Liver (tissue), 10 donors: ENCODE measurements at places on chromosomes 1 and 21. TPM values are rescaled to one million over a fixed set of nuclear protein-coding genes. Genes with fewer than 3 reads are reported as not detected.

DNA sequence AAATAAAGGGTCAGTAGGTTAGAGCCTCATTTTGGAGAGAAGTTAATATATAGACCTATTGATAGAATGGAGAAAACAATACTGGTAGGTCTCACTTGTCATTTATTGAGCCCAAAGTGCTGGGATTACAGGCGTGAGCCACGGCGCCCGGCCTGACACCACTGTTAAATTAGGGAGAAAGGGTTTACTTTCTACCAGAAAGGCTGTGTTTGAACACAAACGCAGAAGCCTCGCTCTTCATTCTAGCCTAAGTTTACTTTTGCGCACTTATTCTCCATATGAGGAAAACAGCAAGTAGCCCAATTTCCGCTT is 710 bp upstream of the PRPF3 start:
- peak overlapping the region; percentile 99 for H3K4me3 ChIP-seq
- peaks cover 13% of the 10 kb centered on the region for H3K4me1 ChIP-seq
- H3K36me3 ChIP-seq = peaks cover 10% of the 10 kb centered on the region
- no peaks in the 10 kb centered on the region for H3K27me3 ChIP-seq

DNA sequence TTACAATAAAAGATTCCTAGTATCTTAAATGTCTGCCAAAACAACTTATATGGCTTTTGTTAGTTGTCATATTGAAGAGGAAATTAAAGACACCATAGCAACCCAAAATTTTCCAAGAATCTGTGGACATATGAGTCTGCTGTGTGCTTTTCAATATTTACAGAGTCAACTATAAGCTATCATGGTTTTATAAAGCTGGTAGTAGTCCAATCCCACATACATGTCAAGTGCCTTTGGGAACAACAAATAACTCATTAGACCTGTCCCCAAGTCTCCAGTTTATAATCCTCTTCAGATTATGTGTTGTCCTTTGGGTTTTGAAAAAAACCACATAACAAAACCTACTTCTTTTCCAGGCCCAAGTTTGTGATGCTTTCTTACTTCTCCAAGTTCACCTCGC is 293.8 kb upstream of the USP25 start:
- H3K36me3 ChIP-seq = no peaks in the 10 kb centered on the region
- no peak overlapping the region for H3K27ac ChIP-seq
- H3K4me3 ChIP-seq = no peak overlapping the region

GRCh38 chr1:230293390-230293700 is 132.8 kb downstream of the PGBD5 start:
- H3K27ac ChIP-seq = no peak overlapping the region
- H3K36me3 ChIP-seq = no peaks in the 10 kb centered on the region
- H3K4me3 ChIP-seq = no peak overlapping the region
- DNase-seq = no peak
- H3K4me1 ChIP-seq = no peaks in the 10 kb centered on the region

- DNase-seq = peak; percentile 16
- no peak overlapping the region for H3K27ac ChIP-seq
- H3K4me1 ChIP-seq = no peaks in the 10 kb centered on the region
- peaks cover 12% of the 10 kb centered on the region for H3K27me3 ChIP-seq
These were observed 1.0 kb upstream of the PGLYRP4 start for GRCh38 chr1:153349363-153350320.

DNA sequence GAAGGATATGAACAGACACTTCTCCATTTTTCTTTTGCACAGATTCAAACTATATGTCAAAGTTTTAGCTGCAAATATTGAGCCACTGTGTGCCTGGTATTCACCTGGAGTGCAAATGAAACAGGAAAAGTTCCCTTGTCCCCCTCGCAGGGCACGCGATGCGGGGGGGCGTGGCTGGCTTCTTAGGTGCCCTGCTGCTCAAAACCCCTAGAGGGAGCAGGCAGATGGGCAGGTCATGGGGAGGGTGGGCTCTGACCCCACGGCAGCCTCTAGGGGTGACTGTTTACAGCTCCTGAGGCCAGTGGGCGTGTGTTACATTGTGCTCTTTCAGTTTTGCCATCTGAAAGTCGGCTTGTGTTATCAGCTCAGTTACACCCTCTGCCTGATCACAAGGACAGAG is 931.2 kb upstream of the B3GALT2 start:
- H3K27me3 ChIP-seq = no peaks in the 10 kb centered on the region
- no peaks in the 10 kb centered on the region for H3K4me1 ChIP-seq
- no peak for DNase-seq
- H3K27ac ChIP-seq = no peak overlapping the region
- H3K36me3 ChIP-seq = no peaks in the 10 kb centered on the region

- H3K4me3 ChIP-seq = no peak overlapping the region
- H3K27me3 ChIP-seq = no peaks in the 10 kb centered on the region
- no peaks in the 10 kb centered on the region for H3K4me1 ChIP-seq
- no peak overlapping the region for H3K27ac ChIP-seq
- no peaks in the 10 kb centered on the region for H3K36me3 ChIP-seq
- no peak for DNase-seq
These were observed 377.4 kb downstream of the RRAGC start for GRCh38 chr1:38481871-38482826.

The GBP7 gene
- 0.89 TPM for total RNA-seq

DNA sequence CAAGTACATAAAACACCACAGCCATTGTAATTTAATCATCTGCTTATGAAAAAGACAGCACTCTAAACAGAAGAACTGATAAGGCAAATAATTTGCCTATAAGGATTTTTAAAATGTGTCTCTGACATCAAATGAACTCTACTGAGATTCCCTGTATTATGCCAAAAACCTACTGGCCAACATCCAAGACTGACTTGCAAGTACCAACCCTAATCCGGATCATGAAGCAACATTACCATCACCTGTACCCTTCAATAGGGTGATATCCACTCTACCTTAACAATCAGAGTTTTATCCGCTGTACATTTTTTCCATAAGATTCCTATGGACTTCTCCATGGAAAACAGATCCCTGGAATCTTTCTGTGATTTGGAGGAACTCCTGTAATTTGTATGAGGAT is 4.6 kb downstream of the RGS7 start:
- no peak overlapping the region for H3K27ac ChIP-seq
- H3K27me3 ChIP-seq = peaks cover 4% of the 10 kb centered on the region
- H3K36me3 ChIP-seq = no peaks in the 10 kb centered on the region
- no peak for DNase-seq
- peaks cover 2% of the 10 kb centered on the region for H3K4me1 ChIP-seq
- no peak overlapping the region for H3K4me3 ChIP-seq

The IGSF3 gene
- total RNA-seq = 5.4 TPM

The DHX9 gene
- 63.2 TPM for total RNA-seq

DNA sequence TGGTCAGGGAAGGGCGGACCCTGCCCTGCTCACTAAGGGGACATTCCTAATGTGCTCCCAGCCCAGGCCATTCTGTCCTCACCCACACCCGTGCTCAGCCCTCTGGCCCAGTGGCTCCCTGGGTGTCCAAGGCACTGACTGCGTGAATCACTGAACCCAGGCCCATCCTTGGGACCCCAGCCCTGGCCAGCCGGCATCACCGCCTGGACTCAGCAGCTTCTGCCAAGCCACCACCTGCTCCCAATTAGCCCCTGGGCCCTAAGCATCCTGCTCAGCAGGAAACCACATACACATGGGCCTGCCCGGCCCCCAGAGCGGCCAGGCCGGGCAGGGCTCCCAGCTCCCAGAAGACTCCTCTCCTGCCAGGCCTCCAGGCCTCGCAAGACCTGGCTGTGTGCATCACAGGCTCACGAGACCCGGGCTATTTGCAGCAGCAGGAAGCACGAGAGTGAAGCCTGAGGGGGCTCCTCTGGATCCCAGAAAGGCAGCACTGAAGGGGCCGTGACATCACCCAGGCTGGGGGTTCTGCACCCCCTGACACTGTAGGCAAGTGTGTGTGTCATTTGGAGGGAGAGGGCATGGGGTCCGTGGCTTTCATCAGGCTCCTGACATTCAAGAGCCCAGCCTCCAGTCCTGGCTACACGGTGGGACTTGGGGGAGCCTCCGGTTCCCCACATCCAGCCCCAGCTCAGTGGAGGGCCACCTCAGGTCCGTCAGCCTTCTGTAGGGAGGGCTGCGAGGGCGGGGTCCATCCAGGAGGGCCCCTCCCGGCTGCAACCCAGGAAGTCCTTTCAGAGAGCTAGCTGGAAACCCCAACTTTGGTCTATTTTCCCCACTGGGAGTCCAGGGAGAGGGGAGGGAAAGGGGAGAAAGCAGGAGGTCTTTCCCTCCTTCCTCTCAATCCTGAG is 1.6 kb downstream of the MFAP2 start:
- H3K4me1 ChIP-seq = no peaks in the 10 kb centered on the region
- no peak for DNase-seq
- H3K36me3 ChIP-seq = no peaks in the 10 kb centered on the region
- H3K27ac ChIP-seq = no peak overlapping the region

DNA sequence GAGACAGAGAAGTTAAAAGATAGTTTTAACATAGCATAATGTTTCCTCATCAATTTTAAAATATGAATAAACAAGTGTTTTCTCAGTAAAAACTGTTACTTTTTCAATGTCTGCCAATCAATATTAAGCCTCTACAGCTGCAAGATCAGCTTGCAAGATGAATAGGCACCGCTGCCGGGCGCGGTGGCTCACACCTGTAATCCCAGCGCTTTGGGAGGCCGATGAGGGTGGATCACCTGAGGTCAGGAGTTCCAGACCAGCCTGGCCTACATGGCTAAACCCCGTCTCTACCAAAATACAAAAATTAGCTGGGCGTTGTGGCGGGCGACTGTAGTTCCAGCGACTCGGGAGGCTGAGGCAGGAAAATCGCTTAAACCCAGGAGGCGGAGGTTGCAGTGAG is 54.8 kb upstream of the SH3GLB1 start:
- DNase-seq = no peak
- no peaks in the 10 kb centered on the region for H3K4me1 ChIP-seq
- H3K27ac ChIP-seq = no peak overlapping the region
- no peaks in the 10 kb centered on the region for H3K36me3 ChIP-seq
- H3K27me3 ChIP-seq = no peaks in the 10 kb centered on the region

The PCSK9 gene
- total RNA-seq = 112 TPM

DNA sequence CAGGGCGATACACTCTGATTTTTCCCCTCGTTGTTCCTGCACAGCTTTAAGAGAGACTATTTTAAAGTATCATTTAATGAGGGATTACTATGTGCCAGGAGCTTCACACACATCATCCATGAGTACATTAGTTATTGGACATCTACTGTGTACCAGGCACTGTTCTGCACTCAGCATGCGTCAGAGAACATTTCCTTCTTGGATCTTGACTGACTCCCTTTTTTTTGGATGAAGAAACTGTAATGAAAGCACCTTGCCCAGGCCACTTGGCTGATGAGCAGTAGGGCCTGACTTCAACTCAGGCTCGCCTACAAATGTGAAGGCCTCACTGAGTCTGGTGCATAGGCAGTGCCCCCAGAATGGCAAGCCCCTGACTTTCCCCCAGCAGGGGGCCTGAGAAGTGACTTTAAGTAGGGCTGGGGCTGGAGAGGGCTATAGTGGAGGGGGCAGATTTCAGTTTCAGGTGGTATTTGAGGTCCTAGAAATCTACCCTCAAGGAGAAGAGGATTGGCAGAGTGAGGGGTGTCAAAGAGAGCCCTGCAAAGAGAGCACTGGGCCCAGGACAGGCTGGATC is 50.0 kb downstream of the PTPRU start:
- H3K27ac ChIP-seq = no peak overlapping the region
- no peaks in the 10 kb centered on the region for H3K36me3 ChIP-seq
- no peak overlapping the region for H3K4me3 ChIP-seq
- no peaks in the 10 kb centered on the region for H3K27me3 ChIP-seq
- DNase-seq = no peak

- no peaks in the 10 kb centered on the region for H3K4me1 ChIP-seq
- no peak for DNase-seq
- H3K36me3 ChIP-seq = no peaks in the 10 kb centered on the region
- no peak overlapping the region for H3K4me3 ChIP-seq
These were observed 333.4 kb downstream of the CHRM3 start for GRCh38 chr1:239719642-239720258.

GRCh38 chr1:67791261-67791660 is 42.0 kb downstream of the GNG12 start:
- H3K27ac ChIP-seq = no peak overlapping the region
- no peaks in the 10 kb centered on the region for H3K27me3 ChIP-seq
- no peaks in the 10 kb centered on the region for H3K36me3 ChIP-seq

DNA sequence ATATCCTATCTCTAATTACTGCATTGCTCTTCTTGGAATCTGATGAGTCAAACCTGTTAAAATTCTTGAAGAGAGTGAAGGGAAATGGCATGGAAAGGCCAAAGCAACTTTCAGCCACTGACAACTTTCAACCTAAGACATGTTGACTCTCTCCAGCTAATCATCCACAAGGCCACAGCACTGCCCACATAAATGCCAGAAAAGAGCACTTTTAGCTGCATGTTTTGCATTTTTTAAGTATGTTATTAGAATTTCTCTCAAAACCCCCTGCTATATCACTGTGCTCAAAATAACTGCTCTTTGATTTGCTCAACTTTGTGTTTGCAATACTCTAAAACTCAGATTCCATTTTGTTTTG is 352.5 kb downstream of the ADGRL2 start:
- no peaks in the 10 kb centered on the region for H3K36me3 ChIP-seq
- H3K4me3 ChIP-seq = no peak overlapping the region
- no peaks in the 10 kb centered on the region for H3K4me1 ChIP-seq
- no peaks in the 10 kb centered on the region for H3K27me3 ChIP-seq
- H3K27ac ChIP-seq = no peak overlapping the region

DNA sequence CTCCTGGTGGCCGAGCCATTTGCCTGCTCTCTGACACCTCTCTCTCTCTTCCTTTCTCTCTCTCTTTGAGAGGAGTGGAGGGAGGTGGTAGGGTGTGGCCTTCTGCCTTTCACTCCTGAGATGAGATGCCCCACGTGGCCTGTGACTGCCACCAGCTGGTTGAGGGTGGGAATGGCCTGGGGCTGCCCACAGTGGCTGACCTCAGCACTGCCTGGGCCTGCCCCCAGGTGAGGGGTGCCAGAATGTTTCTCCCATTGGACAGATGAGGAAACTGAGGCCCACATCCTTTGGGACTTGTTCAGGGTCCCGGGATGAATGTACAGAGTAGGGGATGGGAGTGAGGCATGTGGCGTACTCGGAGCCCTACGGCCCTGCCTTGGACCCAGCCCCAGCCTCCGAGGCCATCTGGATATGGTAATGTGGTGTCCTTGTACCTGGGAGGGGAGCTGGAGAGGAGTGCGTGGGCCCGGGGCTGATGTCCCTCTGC is 12.7 kb upstream of the C1orf167 start:
- DNase-seq = peak; percentile 52
- no peaks in the 10 kb centered on the region for H3K4me1 ChIP-seq
- no peak overlapping the region for H3K27ac ChIP-seq
- H3K36me3 ChIP-seq = peaks cover 4% of the 10 kb centered on the region
- no peak overlapping the region for H3K4me3 ChIP-seq
- no peaks in the 10 kb centered on the region for H3K27me3 ChIP-seq

- no peaks in the 10 kb centered on the region for H3K4me1 ChIP-seq
- no peak overlapping the region for H3K27ac ChIP-seq
- no peaks in the 10 kb centered on the region for H3K36me3 ChIP-seq
- no peak overlapping the region for H3K4me3 ChIP-seq
- no peaks in the 10 kb centered on the region for H3K27me3 ChIP-seq
These were observed 502.5 kb upstream of the ADGRL2 start for GRCh38 chr1:81298266-81298665.
